ENCODE measurements at places on chromosomes 7 and 10.

- no peak for DNase-seq
Measured at GRCh38 chr10:97312897-97313296, 6.2 kb upstream of the FRAT1 start.

DNA sequence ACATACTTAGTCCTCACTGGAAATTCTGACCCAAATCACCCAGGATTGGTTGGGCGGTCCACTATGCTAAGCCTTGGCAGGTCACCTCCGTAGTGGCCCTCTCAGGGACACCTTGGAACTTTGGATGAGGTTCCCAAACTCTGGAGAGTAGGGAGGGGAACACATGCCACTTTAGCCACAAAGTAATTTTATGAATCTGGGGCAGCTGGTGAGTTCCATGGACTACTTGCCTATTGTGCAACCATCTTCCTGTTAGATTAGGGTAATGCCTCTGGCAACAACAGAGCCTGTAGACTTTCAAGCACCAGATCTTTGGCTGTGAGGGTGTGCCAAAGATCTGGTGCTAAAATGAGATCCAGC lies 77.7 kb downstream of the ITGB8 start:
- DNase-seq, result peak; percentile 24

GRCh38 chr10:31694126-31694685 lies 234.4 kb downstream of the ARHGAP12 start:
- DNase-seq, result no peak

DNA sequence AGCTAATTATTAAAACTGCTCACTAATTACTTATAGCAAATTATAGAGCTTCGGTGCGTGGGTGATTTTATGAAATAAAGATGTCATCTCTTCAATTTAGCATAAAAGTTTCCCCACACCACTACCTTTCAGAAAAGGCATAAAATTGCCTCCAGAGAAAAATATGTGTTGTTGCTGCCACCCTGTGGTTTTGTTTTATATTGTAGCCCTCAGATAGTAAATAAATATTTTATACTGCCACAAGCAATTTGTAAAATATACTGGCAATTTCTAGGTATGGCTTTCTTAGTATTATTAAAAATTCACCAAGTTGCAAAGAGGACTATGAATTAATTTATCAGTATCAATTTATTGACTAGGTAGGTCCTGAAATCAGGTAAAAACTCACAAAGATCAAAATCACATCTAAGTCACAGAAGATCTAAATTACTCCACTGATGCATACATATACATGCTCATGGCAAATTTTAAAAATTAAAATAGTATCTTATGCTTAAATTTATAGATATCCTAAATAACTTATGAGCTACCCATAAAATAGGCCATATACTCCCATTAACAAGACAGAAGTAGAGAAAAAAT lies 26.5 kb downstream of the ASNS start:
- peak; percentile 22 for DNase-seq

All from NCI-H1105 (cell line).